Esophagus squamous epithelium (tissue), 5 donors: ENCODE measurements at places on chromosomes 6 and 20. TPM values are rescaled to one million over a fixed set of nuclear protein-coding genes. Genes with fewer than 3 reads are reported as not detected.
A peak's percentile ranks its signal among the peaks of the same experiment; 100 is the strongest.

- H3K36me3 ChIP-seq, result no peaks in the 10 kb centered on the region
- H3K4me1 ChIP-seq, result no peaks in the 10 kb centered on the region
- no peak overlapping the region for H3K4me3 ChIP-seq
Observed at GRCh38 chr6:11681770-11682169, 96.8 kb downstream of the ADTRP start.

DNA sequence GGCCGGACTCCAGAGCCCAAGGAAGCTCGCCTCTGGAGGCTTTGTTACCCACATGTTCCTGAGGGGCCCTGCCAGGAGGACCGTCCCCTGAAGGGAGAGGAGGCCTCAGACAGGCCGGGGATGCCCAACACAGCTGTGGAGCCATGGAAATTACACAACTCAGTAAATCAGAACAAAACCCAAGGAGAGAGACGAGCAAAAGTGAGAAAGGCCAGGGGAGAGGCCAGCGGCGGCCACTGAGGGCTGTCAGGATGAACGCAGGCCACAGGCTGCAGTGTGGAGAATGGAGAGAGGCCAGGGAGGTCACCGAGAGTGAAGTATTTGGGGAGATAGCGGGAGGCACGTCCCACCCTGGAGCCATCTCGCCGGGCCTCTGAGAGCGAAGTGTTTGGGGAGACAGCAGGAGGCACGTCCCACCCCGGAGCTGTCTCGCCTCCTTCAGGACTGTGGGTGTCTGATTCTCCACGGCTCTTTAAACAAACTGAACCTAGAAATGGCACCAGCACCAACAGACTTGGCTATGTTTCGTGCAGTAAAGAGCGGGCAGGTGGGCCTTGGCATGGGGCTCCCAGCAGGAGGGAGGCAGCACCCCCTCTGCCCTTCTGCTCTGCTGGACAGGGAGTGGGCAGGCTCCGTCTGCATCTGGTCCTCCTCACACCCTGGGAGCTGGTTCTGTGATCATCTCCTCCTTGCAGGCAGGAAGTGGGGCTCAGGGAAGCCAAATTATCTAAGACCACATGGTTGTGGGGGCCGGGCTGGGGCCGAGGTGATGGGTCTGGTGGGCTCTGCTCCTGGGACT lies 91.0 kb downstream of the YTHDF1 start:
- no peaks in the 10 kb centered on the region for H3K27me3 ChIP-seq
- no peak overlapping the region for H3K27ac ChIP-seq
- no peaks in the 10 kb centered on the region for H3K4me1 ChIP-seq
- DNase-seq, result no peak

DNA sequence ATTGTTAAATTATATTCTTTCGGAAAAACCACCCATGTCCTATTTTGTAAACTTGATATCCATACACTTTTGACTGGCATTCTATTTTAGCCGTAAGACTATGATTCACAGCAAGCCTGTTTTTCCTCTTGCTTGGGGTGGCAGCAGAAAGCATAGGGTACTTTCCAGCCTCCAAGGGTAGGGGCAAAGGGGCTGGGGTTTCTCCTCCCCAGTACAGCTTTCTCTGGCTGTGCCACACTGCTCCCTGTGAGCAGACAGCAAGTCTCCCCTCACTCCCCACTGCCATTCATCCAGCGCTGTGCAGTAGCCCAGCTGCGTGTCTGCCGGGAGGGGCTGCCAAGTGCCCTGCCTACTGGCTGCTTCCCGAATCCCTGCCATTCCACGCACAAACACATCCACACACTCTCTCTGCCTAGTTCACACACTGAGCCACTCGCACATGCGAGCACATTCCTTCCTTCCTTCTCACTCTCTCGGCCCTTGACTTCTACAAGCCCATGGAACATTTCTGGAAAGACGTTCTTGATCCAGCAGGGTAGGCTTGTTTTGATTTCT lies 2.1 kb upstream of the ESR1 start:
- H3K4me1 ChIP-seq, result peaks cover 11% of the 10 kb centered on the region
- H3K27ac ChIP-seq, result no peak overlapping the region
- H3K36me3 ChIP-seq, result no peaks in the 10 kb centered on the region
- H3K27me3 ChIP-seq, result peaks cover 3% of the 10 kb centered on the region

DNA sequence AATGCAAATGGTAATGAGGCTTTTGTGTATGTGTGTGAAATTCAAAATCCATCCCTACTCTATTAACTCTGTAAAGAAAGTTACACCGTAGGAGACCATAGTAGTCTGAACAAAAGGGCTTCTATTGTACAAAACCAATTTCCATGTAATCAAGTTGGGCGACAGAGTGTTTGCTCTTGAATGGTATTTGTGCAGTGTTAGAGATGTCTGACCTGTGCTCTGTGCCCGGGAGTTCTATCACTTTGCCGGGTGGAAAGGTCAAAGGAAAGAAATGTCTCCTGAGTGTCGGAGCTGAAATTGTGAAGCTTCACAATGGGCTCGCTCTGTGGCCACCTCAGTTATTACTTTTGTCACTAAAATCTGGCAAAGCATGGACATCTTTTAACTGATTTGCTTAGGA lies 312.0 kb downstream of the SAMD5 start:
- no peak for DNase-seq
- no peaks in the 10 kb centered on the region for H3K36me3 ChIP-seq
- H3K4me3 ChIP-seq, result no peak overlapping the region
- H3K27me3 ChIP-seq, result no peaks in the 10 kb centered on the region
- H3K27ac ChIP-seq, result no peak overlapping the region

DNA sequence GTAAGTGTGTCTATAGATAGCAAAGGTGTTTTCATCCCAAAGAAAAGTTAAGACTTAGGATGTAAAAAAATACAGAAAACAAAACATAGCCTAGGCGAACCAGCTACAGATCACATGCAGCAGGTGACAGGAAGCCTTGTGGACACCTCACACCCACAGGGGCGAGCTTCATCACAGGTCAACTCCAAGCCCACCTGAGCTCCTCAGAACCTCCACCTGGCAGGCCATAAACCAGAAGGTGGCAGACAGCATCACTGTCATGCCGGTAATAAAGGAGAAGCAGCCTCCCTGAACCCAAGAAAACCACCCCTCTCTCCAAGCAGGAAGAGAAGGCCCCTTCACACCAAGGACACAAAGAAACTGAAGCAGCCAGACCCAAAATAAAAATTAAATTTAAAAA lies 1.0 kb downstream of the RALGAPA2 start:
- H3K4me1 ChIP-seq, result peaks cover 34% of the 10 kb centered on the region
- peak overlapping the region; percentile 95 for H3K4me3 ChIP-seq
- no peak for DNase-seq
- no peaks in the 10 kb centered on the region for H3K27me3 ChIP-seq

DNA sequence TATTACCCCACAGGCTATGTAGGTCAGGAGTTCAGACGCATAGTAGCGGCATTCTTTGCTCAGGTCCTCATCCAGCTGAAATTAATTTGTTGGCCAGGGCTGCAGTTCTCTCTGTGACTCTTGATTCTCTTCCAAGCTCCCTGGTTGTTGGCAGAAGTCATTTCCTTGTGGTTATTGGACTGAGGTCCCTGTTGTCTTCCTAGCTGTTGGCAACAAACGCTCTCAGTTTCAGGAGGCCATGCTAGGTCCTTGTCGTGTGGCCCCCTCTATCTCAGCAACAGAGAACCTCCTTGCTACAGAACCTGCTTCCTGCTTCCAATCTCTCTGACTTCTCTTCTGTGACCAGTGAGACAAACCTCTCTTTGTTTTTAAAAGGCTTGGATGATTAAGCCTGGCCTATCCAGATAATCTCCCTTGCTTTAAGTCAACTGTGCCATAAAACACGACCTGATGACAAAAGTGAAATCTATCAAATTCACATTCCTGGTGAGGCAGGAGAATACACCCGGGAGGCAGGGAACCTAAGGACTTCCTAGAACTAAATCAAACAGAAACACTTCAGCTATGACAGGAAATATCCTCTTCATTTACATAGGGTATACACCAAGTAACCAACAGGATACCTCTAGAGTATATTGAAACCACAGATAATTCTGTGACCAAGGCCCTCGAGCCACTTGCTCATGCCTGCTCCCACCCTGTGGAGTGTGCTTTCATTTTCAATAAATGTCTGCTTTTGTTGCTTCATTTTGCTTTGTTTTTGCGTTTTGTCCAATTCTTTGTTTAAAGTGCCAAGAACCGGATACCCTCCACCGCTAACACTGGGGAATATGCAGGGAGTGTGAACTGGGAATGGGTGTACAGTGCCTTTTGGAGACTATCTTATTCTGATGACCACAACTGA lies 196.0 kb downstream of the BTBD3 start:
- H3K27ac ChIP-seq, result no peak overlapping the region
- no peaks in the 10 kb centered on the region for H3K27me3 ChIP-seq
- no peak for DNase-seq
- no peaks in the 10 kb centered on the region for H3K36me3 ChIP-seq
- H3K4me3 ChIP-seq, result no peak overlapping the region

DNA sequence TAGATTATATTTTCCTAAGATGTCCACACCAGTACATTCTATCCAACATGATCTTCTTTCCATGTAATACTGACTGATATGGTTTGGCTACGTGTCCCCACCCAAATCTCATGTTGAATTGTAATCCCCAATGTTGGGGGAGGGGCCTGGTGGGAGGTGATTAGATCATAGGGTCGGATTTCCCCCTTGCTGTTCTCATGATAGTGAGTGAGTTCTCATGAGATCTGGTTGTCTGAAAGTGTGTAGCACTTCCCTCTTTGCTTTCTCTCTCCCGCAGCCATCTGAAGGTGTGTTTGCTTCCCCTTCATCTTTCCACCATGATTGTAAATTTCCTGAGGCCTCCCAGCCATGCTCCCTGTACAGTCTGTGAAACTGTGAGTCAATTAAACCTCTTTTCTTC lies 12.2 kb upstream of the HBS1L start:
- no peak overlapping the region for H3K27ac ChIP-seq
- no peaks in the 10 kb centered on the region for H3K36me3 ChIP-seq
- H3K27me3 ChIP-seq, result no peaks in the 10 kb centered on the region
- H3K4me1 ChIP-seq, result no peaks in the 10 kb centered on the region
- DNase-seq, result no peak

DNA sequence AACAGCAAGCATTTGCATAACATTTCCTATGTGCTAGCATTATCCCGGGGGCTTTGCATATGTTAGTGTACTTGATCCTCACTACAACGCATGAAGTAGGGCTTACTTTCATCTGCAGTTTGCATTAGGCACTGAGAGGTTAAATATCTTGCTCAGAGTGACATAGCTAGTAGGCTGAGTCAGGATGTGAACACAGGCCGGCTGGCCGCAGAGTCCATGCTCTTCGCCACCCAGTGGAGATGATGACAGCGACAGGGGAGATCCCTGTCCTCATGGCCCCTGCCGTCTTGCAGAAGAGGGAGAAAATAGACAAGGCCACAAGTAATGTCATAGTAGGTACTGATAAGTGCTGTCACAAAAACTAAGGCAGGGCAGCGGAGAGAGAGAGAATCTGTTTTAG lies 46.9 kb downstream of the LYRM4 start:
- no peak for DNase-seq
- H3K36me3 ChIP-seq, result no peaks in the 10 kb centered on the region
- H3K4me1 ChIP-seq, result no peaks in the 10 kb centered on the region
- H3K4me3 ChIP-seq, result no peak overlapping the region
- no peaks in the 10 kb centered on the region for H3K27me3 ChIP-seq

PRR18 gene
- total RNA-seq, result not detected

GSTA2 gene
- total RNA-seq, result not detected

CCN6 gene
- not detected for total RNA-seq

ZBP1 gene
- total RNA-seq, result 0.12 TPM
